ENCODE measurements at places on chromosomes 2 and 18. TPM values are rescaled to one million over a fixed set of nuclear protein-coding genes. Genes with fewer than 3 reads are reported as not detected.
A peak's percentile ranks its signal among the peaks of the same experiment; 100 is the strongest.

The RIT2 gene
- total RNA-seq = not detected

The DGUOK gene
- 106 TPM for total RNA-seq

The PFN4 gene
- not detected for total RNA-seq

The SERPINB10 gene
- total RNA-seq = not detected

The CXCR2 gene
- not detected for total RNA-seq

The DYNAP gene
- total RNA-seq = not detected

The FBXO15 gene
- 2.4 TPM for total RNA-seq

The SP5 gene
- not detected for total RNA-seq

GRCh38 chr18:49160079-49160930 lies 209.5 kb upstream of the SMAD7 start:
- DNase-seq = no peak

GRCh38 chr2:100184055-100184737 lies 41.8 kb upstream of the AFF3 start:
- DNase-seq = no peak

GRCh38 chr2:237097326-237097910 lies 11.7 kb downstream of the COPS8 start:
- DNase-seq = no peak

- no peak for DNase-seq
Observed at GRCh38 chr2:74540291-74540690, 10.6 kb downstream of the HTRA2 start.

DNA sequence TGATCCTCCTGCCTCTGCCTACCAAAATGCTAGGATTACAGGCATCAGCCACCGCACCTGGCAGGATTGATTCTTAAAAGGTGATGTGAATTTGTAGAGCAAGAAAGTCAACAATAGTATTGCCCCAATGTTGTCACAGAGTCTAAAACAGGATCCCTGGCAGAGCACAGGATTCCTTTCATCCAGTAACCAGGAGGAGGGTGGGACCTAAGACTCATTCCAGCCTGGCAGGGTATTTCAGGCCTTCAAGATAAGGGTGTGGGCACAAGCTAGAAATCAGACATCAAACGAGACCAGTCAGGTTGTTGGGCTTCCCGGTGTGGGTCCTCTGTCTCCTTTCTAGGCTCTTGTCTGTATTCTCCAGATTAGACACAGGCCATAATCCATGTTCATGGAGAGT lies 511.4 kb downstream of the BCL11A start:
- no peak for DNase-seq

- no peak for DNase-seq
Observed at GRCh38 chr18:11502368-11502767, 107.0 kb upstream of the SLC35G4 start.

DNA sequence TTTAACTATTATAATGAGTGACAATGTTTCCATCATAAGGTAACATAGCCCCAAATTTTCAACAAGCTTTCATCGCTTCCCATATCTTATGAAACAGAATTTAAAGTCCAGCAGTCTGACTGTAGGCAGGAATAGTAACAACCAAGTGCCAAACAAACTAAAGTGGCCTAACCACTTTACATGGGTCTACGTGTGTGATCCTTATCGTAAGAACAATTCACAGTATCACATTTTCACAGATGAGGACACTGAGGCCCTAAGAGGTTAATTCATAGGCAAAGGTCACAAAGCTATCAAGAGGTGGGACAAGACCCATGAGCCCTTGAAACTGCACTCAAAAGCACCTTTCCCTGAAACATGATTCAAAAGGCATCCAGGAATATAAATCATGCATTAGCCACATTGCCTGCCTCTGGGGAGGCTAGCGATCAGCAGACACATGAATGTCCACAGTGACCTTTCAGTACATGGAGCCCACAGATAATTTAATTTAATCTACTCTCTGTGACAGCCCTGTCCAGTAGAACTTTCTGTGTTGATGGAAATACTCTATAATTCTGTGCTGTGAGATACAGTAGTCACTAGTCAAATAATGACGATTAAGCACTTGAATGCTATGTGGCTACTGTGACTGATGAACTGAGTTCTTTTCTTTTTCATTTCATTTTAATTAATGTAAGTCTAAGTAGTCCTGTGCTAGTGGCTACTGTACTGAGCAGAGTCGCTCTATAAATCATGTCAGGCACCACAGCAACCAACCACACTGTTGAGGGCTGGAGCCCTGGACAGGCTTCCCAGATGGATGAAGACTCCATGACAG lies 30.3 kb downstream of the KIDINS220 start:
- DNase-seq = no peak

DNA sequence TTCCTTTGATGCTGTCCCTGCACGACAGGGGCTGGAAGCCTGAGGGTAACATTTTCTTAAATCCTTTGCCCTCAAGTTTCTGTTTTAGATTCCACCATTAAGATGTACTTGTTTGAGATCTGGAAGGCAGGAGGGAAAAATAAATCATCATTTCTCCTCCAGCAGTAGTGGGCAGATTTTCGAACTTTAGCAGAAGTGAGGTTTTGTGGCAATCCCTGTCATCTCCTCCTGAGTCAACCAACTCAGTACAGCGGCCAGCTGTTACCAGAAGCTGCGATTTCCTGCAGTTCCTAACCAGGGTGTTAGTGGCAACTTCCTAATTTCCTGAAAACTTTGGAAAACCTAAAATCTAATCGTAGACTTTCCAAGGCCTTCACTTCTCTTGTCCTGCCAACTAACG lies 517.2 kb upstream of the ACVR2A start:
- DNase-seq = no peak

DNA sequence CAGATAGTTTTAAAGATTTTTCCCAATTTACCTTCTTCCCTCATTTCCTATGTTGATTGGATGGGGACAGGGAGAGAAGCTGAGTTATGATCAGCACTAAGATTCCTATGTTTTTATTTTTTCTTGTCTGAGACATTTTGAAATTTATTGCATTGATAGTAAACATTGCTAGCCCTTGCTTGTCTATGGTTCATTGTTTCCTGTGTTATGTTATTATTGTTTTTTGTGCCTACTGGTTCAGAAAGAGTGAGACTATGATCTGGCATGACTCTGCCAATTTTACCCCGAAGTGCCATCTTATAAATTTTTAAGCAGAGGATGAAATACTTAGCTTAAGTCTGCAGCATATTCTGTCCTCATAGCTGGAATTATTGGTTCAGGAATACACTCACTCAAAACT lies 478.5 kb downstream of the MBD2 start:
- DNase-seq = no peak

DNA sequence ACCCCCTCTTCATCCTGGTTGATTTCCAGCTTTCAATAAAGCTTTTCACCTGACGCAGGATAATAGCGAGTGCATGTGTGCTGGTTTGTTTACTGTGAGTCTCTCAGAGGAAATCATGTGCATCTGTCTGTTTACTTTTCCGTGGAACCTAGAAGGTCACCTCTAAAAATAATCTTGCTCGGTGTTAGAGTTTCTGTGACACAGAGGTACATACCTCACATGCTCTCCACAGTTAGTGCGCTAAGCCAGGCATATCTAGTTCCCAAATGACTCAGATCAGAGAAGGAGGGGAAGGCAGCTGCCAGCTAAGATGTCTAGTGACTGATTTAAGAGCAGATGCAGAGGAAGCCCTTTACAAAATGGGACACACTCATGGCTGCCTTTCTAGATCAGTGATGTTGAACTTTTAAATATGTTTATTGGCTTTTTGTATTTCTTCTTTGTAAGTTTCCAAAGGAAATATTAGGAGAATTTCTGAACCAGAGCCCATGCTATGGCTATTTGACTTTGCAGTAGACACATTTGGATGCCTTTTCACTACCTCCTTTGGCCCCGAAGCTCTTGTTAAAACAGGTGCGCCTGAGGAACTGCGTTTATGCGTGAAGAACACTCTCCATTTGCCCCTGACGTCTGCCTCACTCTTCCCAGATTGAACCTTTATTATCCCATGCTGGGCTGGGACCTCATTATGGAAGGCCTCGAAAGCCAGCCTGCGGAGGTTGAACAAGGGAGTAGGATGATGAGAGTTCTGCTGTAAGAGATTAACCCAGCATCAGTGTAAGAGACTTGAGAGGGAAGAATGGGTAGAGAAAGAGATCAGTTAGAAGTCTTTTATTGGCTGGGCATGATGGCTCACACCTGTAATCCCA lies 145.6 kb downstream of the FAM161A start:
- no peak for DNase-seq

DNA sequence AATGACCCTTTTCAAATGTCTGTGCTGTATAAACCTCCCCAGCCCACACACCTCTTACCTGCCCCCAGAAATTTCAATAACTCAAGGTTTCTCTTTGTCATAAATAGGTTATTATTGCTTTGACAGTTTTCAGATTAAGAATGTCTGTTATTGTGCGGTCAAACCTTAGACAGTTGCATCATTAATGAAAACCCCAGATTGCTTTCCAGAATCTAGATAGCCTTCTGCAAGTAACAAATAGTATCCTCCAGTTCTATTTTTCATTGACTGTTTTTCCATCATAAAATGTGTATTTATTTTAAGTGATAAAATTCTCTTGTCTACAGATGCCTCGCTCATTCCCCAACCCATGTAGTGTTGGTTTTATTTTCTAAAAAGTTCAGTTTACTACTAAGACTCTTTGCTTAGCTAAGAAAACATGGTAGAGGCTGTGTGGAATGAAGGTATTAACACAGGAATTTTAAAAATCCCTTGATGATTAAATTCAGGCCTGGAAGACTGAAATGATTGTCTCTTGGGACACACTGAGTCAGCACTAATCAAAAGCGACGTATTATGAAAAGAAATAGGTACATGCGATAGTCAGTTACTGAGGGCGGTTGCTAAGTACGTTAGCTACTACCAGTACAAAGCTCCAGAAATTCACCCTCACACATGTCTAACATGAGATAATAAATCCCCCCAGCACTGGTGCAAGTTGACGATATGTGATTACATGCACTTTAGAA lies 38.4 kb upstream of the ITGAV start:
- peak; percentile 51 for DNase-seq

GRCh38 chr2:65316072-65316471 lies 88.4 kb downstream of the ACTR2 start:
- DNase-seq = no peak

DNA sequence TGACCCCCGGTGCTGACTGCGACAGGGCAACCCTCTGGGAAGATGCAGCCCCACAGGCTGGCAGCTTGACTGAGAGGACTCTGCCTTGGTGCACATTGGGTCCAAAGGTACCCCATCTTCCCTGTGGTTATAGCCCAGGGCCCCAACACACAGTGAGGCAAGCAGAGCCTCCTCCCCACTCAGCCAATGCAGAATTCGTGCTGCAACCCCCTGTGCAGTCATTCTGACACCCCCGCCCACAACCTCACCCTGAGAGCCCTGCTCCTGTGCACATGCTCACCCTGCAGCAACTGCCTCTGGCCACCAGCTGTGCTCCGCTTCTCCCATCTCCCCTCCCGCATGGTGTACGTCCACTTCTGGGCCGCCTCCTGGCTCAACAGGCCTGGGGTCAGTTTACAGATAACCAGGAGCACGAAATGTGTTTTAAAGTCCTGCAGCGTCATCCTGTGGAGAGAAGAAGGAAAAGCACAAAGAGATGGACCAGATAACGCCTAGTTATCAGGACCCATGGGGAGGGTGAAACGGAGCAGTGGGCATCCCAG lies 24.4 kb downstream of the CAPN14 start:
- DNase-seq = no peak

GRCh38 chr18:37564711-37565100 lies 892 bp downstream of the CELF4 start:
- peak; percentile 57 for DNase-seq

- no peak for DNase-seq
Observed at GRCh38 chr2:178810422-178810821, 3.2 kb upstream of the TTN start.

- DNase-seq = no peak
Observed at GRCh38 chr2:100541404-100541803, 21.4 kb upstream of the PDCL3 start.

DNA sequence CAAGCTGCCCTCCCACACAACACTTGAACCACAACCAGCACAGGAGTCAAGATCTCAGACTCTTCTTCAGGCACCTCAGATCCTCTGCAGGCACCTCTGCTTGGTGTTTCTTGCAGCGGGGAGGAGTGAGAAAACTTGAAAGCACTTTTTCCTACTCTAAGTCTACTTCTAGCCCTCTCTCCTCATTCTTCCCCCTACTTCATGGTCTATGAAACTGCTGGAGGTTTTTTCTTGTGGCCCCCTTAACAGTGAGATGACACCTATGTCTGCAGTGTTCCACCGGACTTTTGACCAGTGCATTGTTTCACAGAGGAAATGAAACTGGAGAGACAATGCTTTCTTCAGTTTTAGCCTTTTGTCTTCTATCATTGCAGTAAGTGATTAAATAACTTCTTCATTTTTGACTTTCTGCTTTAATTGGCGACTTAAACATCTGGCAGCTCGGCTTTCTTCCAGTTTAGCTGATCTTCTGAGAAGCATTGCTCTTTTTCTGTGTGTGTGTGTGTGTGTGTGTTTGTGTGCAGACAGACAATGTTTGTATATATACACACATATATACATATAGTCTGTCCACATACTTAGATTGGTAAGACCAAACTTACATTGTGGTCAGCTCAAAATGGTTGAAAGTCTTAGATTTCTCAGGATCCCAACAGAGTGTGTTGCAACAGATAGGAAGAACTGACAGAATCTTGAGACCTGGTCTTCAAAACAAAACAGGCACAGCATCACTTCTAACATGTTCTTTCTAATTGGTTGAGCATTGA lies 1474.0 kb upstream of the TMEFF2 start:
- no peak for DNase-seq

GRCh38 chr2:190344276-190344827 lies 963 bp downstream of the INPP1 start:
- no peak for DNase-seq

- DNase-seq = peak; percentile 91
Observed at GRCh38 chr2:12965540-12966269, 249.0 kb downstream of the TRIB2 start.

DNA sequence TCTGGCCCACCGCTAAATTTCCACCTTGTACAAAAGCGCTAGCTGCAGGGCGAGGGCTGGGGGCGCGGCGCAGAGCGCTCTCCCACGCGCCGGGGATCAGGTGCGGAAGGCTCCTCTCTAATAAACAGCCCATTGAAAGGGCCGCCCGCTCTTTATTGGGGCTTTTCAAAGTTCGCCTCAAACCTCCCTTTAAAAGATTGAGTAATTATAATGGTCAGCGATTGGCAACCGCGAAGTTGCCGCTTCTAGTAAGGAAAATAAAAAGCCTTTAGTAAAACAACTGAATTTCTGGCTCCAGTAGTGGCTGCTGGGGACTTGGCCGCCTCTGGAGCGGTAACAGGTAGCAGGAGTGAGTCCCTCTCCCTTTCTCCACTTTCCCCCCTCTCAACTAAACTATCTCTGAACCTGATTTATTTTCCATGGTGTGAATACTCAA lies 755 bp downstream of the NEUROD1 start:
- no peak for DNase-seq

GRCh38 chr2:239275044-239275685 lies 125.7 kb downstream of the HDAC4 start:
- DNase-seq = peak; percentile 82

DNA sequence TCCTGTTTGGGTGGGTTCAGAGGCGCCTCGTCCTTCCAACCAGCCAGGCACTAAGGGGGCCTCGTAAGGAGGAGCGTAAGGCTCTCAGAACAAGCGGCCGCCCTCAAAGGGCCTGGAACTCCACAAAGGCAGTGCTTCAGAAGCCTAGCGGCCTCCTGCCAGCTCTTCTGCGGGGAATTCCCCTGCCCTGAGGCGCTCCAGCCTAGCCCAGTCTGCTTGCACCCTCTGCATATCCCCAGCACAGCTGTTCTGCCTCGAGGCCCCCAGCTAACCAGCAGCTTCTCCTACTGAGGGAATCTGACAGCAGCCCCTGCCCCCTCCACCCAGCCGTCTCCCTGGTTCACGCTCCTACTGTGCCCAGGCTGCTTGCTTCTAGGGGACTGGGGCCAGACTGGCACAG lies 265.9 kb downstream of the TFCP2L1 start:
- no peak for DNase-seq

All from A673 (cell line).